ENCODE measurements at places on chromosomes 5 and 9.

DNA sequence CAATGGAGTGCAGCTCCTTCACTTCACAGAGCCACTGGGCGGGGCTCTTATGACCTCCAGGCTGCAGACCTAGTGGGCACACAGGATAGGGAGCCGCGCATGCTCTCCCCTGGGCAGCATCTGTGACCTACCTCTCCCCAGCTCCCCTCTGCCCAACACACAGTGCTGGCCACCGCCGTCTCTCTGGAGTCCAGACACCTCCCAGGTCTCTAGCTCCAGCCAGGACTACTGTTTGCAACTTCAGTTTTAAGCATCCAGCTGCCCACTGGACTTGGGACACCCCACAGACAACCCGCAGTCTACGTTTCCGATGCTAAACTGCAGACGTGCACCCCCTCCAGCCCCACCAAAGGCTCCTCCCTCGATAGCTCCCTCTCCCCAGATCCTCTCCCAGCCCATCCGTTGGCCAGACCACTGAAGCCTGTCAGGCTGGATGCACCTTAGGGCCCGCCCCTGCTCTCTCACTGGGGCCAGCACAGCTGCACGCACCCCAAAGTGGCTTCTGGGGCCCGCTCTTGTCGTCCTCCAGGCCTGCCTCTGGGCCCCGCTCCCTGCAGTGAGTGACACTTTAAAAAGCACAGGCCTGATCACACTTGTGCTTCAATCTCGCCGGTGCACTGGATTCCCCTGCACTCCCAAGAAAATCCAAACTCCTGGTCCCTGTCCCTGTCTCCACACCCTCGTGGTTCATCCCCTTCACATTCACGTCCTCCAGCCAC, 11.3 kb downstream of the FLT4 start:
- DNase-seq: no peak

DNA sequence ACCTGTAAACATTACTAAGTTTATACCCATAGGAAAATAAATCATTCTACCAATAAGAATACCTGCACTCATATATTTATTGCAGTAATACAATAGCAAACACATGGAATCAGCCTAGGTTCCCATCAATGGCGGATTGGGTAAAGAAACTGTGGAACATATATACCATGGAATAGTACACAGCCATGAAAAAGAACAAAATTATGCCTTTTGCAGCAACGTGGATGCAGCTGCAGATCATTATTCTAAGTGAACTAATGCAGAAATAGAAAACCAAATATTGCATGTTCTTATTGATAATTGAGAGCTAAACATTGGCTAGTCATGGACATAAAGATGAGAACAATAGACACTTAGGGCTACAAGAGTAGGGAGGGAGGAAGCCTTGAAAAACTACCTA, 667.4 kb upstream of the WWC1 start:
- DNase-seq: no peak

- DNase-seq: no peak
These were observed 71.8 kb upstream of the SIMC1 start for GRCh38 chr5:176166427-176166826.

DNA sequence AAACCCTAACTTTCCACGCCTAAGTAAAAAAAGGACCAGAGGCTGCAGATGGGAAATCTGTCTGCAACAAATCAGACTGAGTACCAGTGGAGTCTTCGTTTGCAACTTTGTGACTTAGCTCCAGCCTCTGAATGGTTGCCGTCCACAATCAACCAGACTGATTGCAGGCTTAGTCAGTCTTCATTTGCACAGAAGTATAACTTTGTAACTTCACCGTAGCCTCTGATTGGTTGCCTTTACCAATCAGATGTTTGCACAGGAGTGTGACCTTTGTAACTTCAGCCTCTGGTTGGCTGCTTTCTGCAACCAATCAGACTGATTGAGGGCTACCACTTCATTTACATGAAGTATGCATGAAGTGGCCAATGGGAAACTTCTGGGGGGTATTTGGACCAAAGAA, 53.7 kb downstream of the TGFBR1 start:
- DNase-seq: no peak

DNA sequence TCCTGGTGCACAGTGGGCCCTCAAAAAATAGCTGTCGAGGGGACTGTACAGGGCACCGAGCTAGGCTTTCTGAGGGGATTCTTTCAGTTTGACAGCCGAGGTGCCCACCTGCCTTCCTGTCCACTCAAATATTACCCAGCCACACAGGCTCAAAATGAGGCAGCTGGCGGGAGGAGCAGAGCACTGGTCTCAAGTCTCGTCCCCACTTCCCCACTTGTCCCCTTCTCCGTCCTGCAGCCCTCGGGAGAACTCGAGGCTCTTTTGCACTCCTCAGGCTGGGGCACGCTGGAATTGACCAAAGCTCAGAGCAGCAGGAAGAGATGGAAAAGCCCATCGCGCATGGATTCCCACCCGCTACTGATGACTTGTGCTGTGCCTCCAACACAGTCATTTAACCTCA, 185.2 kb downstream of the HSPA4 start:
- DNase-seq: no peak

GRCh38 chr9:89026876-89027275, 35.6 kb downstream of the S1PR3 start:
- no peak for DNase-seq

DNA sequence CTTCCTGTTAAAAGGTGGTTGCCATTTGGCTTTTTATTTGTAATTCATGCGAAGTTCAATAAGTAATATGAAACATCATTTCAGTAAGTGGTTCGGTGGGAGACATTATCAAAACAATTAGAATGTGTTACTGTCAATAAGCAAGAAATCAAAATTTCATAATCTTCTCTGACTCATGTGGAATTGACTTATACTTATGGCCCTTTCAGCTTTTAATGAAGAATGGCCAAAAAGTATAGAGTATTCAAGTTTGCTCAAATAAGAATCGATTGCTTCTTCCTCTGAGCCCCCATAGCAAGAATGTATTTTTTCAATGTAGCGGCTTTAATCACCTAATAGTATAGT, 174.5 kb downstream of the AOPEP start:
- no peak for DNase-seq

DNA sequence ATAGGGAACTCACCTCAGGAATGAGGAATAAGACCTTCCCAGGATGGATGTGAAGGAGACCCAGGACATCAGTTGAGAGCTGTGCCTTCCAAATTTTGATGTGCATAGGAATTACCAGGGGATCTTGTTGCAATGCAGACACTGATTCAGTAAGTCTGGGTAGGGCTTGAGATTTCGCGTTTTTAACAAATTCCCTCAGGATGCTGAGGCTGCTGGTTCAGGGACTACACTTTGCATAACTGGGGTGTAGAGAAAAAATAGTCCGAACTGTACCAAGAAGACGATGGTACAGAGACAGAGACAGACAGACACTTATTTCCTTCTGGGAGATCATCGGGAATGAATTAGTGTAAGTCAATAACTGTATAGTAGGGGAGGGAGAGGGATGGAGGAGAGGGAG, 82.3 kb upstream of the FREM1 start:
- no peak for DNase-seq

GRCh38 chr5:122723606-122724352, 51.1 kb upstream of the SNX2 start:
- DNase-seq: peak; percentile 51

GRCh38 chr9:93364734-93365426, 86.6 kb upstream of the FAM120A start:
- no peak for DNase-seq

- DNase-seq: no peak
These were observed 50.2 kb upstream of the TLX3 start for GRCh38 chr5:171258737-171259415.

- DNase-seq: peak; percentile 38
These were observed 190.5 kb downstream of the PIK3R1 start for GRCh38 chr5:68405784-68406743.

GRCh38 chr9:126122901-126123616, 203.6 kb upstream of the MVB12B start:
- no peak for DNase-seq

DNA sequence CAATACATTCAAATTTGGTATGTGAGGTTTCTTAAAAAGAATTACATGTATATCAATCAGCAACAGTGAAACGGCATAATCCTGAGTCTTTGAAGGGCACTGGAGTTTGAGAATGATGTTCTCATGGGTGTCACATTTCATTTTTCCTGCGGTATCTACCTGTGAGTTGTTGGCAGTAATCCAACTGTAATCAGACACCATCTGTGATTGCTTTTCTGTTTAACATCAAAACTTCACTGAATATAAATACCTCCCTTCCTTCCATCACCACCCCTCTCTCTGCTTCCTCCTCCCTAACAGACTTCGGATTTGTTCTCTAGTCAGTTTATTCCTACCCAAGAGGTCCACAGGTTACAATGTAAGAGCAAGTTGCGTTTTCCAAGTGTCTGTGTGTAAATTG, 275.2 kb upstream of the PCSK5 start:
- no peak for DNase-seq

DNA sequence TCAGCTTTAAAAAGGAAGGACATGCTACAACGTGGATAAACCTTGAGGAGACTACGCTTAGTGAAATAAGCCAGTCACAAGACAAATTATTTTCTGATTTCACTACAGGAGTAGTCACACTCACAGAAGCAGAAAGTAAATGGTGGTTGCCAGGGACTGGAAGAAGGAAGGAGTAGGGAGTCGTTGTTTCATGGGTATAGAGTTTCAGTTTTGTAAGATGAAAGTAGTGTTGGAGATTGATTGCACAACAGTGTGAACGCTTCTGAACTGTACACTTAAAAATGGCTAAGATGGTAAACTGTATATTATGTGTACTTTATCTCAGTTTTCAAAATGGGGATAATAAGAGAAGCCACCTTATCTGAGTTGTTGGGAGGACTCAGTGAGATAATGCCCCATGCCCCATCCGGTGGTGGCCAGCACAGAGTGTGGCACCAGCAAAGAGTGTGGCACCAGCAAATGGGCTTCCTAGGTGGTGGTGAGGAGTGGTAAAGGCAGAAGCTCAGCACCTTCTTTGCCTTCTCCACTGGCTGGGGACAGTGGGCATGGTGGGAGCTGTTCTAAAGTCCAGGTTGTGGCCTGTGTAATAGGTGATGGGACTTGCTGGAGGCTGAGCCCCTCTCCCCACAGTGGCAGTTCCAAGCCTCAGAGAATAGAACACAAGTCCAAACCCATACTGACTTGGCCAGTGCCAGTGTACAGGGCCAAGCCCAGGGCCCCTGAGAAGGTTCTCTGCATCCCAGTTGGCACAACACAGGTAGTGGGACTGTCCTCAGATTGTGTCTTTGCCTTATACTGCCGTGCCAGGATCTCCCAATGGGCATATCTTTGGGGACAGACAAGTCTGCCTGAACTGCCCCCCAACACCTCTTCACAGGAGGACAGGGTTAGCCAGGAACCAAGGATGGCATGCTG, 4.4 kb downstream of the SLC22A4 start:
- no peak for DNase-seq

GRCh38 chr5:44275908-44276307, 113.3 kb downstream of the FGF10 start:
- no peak for DNase-seq

DNA sequence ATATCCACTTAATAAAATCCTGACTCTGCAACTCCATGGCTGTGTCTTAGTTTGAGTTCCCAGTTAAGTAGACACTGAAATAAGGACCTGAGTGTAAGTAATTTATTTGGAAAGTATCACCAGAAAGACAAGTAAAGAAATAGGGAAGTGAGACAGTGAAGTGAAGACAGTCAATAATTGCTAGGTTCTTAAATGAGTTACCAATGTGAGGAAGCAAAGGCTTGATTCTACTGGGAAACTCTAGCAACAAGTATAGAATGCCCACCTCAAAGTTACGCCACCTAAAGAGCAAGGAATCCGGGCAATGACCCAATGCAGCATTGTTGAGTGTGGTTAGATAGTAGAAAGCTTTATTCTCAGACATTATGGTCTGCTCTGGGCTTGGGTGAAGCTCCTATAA, 383.9 kb downstream of the TLR4 start:
- no peak for DNase-seq

DNA sequence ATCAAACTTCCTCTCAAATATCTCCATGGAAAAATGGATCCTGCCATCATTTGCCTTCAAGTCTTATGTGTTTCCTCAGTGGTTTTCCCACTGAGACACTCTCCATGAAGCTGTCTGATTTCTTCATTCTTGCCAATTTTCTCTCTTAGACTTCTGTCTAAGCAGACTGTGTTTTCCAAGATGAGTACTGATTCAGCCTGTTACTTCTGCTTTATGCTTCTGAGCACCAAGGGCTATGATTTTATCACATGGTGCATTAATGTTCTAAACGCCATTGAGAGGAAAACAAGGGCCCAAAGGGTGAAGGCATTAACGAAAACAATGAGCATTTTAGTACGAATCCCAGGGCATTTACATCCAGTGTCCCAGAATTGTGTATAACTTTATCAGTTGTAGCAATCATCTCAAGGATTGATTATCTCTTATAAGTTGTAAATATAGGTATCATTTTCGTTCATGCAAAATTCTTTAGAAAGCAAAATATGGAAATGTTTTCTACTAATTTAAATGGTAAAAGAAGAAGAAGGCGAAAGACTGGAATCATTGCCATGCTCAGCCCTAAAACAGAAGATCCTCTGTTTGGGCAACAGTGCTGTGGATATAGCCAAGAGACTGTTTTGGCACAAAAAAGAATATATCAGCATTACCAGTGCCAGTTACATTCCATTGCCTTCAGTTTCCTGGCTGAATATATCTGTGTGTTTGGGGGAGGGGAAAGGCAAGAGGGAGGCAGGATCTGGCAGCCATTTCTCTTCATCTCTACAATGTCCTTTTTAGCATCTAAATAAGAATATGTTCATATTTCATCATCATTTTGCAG, 537.6 kb downstream of the ANXA1 start:
- no peak for DNase-seq

Measured in activated CD4-positive, alpha-beta T cell treated with anti-CD3 and anti-CD28 coated beads, Interleukin-2, amount 50 U/mL, for 16 hours (primary cell).